Osteocyte (in vitro differentiated cells): ENCODE measurements at places on chromosomes 7 and 10.

GRCh38 chr10:22606164-22606614, 108.2 kb downstream of the PIP4K2A start:
- no peak for DNase-seq

DNA sequence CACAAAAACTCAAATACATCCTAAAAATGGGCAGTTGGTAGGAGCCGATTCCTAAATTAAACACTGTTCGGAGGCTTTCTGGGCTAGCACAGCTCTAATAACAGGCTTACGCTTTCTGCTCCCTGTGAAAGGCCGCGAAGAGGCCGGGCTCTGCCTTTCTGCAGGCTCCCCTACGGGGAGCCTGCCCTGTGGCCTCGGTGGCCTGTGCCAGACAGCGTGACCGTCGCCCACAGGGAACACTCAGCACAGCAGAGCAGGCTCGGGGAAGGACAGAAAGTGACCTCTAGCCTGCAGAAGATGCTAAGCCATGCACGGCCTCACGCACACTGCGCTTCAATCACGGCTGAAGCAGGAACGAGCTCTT, 64.2 kb downstream of the DIP2C start:
- no peak for DNase-seq

GRCh38 chr7:148852272-148852671, 31.8 kb downstream of the EZH2 start:
- DNase-seq = no peak

DNA sequence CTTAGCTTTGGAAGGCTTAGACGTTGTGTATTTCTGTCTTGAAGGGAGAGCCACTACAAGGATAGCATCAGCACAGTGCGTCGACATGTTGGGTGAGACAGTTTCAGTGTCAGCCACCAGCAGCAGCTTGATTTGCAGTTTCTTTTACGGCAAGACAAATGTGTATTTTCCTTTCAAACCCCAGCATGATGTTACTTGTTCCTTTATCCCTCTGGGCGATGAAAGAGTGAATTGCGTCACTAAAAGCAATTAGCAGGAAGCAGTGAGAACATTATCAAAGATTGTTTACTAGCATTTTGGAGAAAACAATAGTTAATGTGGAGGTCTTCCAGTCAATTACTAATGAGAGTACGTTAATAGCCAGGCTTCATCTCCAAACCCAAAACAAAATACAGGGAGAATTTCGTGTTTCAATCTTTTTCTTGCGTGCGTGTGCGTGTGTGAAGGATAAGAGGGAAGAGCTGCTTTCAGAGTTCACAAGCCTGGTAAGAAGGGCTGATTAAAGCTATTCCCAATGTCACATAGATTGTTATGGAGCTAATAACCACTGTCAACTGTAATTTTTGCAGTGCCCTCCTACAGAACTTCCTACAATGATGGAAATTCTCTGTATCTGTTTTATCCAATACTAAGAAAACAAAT, 157.1 kb upstream of the AOAH start:
- DNase-seq = no peak

GRCh38 chr7:51005074-51005473, 222.4 kb upstream of the GRB10 start:
- DNase-seq = no peak

DNA sequence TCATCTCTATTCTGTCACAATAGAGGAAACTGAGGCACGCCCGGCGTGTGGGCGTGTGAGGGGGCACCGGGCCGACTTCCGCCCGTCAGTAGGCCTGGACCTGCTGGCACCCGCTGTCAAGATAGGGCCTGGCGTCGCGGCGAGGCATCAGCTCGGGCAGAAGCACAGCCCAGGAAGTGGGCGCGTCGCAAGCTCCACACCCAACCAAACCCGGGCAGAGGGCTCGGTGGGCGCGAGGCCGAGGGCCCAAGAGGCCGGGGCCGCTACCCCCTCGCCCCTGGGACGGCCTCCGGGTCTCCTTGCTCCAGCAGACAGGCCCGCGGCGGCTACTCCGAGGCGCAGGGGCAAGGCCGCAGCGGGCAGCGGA, 91.2 kb downstream of the SPAG6 start:
- DNase-seq = no peak

DNA sequence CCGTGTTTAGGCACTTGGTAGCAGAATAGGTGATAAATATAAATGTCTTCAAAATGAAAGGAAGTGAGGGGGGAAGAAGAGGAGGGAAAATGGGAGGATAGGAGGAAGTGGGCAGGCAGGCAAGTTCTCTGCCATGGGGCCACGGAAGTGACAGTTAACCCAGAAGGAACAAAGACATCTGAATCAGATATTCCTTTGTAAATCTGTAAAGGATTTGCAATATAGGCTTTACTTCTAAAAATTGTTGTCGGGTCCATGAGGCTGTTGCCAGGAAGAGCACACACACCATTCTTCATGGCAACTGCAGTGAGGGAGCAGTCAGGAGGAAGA, 23.7 kb upstream of the RASSF4 start:
- no peak for DNase-seq

GRCh38 chr7:44743750-44744149, 4.9 kb upstream of the ZMIZ2 start:
- no peak for DNase-seq

GRCh38 chr7:91603707-91604106, 276.8 kb downstream of the MTERF1 start:
- no peak for DNase-seq

DNA sequence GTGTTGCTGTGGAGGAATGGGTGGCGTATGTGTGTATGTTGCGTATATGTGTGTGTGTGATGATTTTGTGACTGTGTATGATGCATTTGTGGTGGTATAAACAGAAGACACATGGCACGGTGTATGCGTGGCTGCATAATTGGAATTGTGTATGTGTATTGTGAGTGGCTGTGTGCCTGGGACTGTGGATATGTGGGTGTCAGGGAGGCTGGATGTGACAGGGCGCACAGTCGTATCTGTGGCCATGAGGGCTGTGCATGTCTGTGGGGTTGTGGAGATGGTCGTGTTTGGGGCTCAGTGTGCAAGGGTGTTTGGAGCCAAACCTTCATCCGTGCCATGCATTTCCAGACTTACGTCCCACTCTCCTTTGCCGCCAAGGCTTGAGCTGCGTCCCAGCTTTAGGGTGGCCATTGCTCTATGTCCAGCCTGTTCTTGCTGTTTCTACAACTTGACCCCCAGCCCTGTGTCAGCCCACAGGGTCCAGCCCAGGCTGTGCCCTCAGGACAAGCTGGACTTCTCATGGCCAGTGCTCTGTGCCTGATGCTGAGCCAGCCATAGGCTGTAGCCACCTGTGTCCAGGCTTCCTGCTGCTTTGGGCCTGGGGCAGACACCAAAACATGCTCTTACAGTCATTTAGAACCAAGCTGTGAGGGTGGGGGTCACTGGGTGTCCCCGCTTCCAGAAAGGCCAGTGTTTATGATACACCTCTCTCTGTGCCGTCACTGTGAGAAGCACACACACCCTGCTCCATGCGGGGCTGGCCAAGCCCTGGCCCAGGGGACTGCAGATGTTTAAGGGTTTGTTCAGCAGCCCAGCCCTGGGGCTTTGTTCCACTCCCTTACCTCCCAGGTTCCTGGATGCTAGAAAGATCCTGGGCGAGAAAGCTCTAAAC, 127.6 kb downstream of the NEURL1 start:
- no peak for DNase-seq

GRCh38 chr10:21261842-21262294, 263.6 kb downstream of the SKIDA1 start:
- no peak for DNase-seq

DNA sequence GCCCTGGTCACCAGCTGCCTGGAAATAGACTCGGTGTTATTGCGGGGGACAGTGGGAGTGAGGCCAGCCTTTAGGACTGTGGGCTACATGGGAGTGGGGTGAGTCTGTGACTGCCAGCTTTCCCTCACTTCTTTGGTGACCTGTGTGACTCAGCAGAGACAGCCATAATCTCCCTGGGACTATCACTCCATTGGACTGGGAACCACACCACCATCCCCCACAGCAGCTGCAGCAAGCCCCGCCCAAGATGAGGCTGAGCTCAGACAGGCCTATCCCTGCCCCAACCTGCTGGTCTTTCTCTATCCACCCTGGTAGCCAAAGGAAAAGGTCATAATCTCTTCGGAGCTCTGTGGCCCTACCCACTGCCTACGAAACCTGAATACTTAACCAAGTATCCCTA, 263.2 kb downstream of the FZD1 start:
- no peak for DNase-seq

- DNase-seq = no peak
Measured at GRCh38 chr10:120883071-120883470, 31.9 kb downstream of the WDR11 start.

- no peak for DNase-seq
Measured at GRCh38 chr7:157423348-157423747, 86.5 kb downstream of the DNAJB6 start.

GRCh38 chr7:7519528-7519927, 16.1 kb downstream of the COL28A1 start:
- no peak for DNase-seq

GRCh38 chr7:74025146-74025545, 2.8 kb upstream of the ELN start:
- no peak for DNase-seq

DNA sequence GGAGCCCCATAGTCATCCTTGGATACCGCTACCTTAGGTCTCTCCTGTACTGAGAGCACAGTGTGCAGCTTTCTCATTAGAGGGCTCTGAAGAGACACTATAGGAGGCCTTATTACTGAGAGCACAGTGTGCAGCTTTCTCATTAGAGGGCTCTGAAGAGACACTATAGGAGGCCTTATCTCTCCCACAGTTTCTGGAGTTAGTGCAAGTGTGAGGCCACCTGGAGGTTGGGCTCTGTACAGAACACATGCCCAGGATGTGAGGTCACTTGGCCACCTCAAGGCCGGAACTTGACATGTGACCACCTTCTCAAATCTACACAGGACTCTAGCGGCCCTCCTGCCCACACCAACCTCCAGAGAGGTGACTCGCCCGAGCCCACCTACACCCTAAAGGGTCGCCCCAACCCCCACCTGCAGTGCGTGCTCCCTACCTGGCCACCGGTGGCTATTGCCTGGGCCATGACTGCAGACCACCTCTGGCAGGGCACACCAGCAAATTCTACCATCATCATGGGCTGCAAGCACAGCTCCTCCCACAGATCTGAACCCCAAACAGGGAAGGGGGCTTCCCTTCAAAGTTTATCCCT, 24.6 kb downstream of the FRMPD2 start:
- peak; percentile 75 for DNase-seq

DNA sequence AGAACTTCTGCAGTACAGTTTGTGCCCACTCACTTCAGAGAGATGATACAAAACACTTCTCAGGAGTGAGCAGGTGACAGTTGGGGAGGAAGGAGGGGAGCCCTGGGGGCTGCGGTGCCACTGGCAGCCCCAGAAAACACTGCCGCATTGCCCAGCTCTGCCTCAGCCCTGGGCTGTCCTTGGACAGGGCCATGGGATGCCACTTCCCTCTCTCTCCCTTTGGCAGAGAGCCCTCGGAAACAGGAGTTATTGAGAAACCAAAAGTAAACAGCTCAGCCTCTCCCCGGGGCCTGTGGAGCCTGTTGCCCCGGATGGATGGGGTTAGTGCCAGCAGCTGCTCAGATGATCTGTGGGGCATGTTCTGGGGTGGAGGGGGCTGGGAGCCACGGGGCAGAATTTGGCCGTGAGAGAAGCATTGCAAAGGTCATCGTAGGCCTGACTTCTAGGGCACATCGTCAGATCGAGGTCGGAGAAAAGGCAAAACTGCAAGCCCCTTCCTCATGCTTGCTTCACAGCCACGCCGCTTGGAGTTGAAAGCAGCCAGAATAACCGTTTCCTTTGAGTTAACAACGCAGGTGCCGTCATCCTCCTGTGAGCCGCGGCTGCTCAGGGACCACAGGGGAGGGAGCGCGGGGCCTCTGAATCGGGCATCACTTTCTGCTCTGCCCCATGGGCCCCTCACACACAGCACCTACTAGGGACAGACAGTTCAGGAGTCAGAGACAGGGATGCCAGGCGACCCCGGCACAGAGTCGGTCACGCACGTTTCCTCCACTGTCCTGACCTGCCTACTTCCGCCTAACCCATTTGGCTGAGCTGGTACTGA, 256.4 kb downstream of the CAMK1D start:
- peak; percentile 85 for DNase-seq

- no peak for DNase-seq
Measured at GRCh38 chr7:66894463-66895080, 26.5 kb upstream of the TMEM248 start.

DNA sequence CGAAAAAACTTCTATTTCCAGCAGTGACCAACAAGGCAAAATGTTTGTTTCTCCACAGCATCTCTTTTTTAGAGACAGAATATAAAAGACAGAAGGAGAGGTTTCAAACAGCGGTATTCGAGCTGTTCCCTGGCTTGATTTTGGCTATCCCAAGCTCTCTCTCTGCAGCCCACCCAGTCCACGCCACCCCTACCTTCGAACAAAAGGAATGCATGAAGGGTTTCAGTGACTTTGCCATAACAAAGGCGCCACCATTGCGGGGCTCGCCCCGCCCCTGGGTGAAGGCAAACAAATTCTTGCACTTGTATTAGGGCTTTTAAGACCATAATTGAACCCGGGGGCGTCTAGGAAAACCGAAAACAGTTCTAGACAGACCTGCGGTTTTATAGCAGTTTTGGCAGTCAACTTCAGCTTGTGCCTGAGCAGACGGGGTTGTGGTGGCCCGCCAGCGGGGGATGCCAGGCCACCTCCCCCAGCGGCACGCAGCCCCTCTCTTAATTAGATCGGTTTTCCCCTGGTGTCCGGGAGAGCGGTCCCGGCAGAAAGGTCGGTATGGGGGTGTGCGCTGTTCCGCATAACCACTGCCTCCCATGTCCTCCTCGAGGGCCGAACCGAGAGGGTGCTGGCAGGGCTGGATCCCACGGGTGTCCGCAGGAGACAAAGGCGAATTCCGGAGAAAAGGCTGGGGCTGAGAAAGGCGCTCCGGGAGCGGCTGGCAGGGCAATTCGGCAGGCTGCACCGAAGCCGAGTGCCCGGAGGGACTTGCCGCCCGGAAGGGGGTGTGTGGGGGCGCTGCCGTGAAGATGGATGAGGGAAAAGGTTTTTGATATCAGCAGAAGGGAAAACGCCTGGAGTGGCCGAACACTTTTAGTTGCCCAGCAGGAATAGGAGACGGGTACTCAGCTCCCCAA, 2.7 kb upstream of the HOXA11 start:
- no peak for DNase-seq

- DNase-seq = no peak
Measured at GRCh38 chr10:70379581-70380176, 2.7 kb downstream of the LRRC20 start.

GRCh38 chr10:91556691-91557566, 75.9 kb downstream of the PPP1R3C start:
- no peak for DNase-seq

DNA sequence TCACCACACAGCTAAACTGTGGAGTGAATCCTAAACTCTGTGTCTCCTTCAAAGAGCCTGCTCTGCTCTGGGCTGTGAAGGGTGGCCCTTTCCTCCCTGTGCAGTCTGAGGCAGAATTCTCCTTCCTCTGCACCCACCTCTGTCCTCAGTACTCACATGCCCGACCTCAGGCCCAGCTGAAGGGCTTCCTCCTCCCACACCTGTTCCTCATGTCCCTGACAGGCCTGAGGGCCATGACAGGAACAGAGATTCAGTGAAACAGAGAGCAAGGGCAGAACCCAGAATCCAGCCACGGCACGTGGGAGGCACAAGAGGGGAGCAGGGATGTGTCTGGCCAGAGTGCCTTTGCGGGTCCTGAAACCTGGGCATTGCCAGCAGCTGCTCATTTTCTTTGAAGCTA, 13.9 kb downstream of the CREB3L2 start:
- no peak for DNase-seq
